ENCODE measurements at places on chromosomes 2 and 18.

DNA sequence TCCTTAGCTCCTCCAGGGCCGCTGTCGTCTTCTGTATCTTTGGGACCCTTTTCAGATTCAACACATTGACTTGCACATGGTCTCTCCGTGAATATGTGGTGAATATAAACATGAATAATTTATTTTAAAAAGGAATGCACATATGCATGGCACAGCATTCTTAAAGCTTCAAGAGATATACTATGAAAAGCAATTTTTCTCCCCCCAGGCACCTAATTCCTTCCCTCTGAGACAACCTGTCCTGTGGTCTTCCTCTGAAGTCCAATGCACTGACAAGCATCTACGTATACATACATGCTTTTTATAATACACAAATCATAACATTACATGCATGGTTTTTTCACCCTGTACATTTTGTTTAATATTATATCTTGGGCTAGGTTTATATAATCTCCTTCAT, 285.1 kb downstream of the MYT1L start:
- no peak for DNase-seq

DNA sequence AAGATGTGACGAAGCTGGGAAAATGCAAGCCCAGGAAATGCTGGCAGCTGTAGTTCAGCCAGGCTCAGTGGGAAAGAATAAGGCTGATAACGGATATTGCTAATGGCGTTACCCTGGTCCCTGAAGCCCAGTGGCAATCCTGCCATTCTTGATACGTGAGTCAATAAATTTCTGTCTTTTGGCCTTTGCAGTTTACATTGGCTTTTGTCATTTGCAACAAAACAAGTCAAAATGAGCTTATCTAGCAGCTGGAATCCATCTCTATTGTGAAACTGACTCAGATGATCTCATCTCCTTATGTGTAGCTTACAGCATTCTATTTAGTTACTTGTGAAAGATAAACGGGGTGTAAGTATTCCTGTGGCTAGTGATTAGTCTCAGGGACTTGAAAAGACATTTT, 43.8 kb downstream of the ARL6IP6 start:
- no peak for DNase-seq

DNA sequence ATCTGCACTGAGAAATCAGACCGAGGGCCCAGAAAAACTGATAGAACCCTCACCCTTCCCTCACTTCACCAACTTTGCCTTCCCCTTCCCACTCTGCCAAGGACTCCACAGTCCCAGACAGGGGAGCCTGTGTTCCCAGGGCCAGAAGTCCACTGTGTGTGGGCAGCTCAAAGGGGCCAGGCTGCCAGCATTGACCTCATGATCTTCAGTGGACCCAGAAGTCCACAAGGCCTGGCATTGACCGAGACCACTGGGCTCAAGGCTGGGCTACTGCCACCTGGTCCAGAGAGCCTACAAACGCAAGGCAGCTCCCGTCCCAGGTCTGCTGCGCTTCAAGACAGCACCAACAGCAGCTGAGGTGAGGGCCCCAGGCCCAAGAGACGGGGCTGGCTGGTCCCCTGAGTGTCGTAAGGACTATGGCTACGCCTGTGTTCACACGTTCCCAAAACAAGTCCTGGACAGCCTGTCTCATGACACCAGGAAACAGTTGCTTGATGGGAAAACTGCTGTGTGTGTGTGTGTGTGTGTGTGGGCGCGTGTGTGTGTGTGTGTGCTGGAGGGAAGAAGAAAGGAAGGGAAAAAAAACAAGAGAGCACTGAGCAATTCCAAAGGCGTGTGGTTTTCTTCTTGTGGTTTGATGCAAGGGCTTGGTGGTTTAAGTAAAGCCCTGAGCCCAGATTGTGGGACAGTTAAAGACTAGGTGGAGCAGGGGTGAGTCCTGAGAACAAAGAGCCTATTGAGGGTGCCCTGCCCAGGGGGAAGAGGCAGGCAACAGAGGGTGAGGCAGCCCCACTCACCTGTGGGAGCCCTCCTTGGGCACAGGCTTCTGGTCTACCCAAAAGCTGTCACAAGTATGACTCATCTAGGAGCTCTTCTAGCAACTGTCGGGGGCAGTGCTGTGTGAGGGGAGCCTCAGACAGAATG, 46.6 kb upstream of the ZBTB7C start:
- DNase-seq = peak; percentile 83

DNA sequence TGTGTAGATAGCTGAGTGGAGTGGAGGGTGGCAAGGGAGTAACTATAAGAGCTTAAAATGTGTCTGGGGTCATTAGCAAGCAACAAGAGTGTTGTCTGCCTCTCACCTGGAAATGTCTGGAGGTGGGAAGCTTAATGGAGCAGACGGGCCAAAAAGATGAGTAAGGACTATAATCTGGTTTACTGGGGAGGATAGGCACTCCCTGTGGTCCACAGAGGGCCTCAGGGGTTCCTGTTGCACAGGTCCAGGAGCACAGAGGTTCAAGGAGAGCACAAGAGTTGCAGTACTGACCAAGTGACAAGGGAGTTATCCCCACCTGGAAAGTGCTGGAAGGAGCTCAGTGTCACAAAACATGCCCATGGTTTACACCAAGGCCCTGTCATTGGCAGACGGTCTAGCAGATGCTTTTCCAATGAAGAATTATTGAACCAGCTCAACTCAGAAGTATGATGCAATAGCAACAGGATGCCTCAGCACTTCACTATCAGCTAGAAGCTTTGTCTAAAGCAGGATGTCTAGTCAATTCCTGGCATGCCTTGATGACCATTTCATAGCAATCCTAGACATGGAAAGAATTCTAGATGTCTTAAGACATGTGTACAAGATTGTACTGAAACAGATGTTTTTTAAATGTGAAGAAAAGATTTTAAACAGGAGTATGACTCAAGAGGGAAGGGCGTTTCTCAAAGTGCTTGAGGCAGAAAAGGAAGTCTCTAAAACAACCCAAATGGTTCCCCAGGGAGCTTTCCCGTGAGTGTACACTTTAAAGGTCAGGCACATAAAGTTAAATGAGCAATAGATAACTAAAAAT, 62.9 kb upstream of the SERPINE2 start:
- no peak for DNase-seq

GRCh38 chr2:16678964-16679363, 13.3 kb upstream of the CYRIA start:
- no peak for DNase-seq

- no peak for DNase-seq
These were observed 150.7 kb upstream of the MGAT5 start for GRCh38 chr2:134103196-134103595.

DNA sequence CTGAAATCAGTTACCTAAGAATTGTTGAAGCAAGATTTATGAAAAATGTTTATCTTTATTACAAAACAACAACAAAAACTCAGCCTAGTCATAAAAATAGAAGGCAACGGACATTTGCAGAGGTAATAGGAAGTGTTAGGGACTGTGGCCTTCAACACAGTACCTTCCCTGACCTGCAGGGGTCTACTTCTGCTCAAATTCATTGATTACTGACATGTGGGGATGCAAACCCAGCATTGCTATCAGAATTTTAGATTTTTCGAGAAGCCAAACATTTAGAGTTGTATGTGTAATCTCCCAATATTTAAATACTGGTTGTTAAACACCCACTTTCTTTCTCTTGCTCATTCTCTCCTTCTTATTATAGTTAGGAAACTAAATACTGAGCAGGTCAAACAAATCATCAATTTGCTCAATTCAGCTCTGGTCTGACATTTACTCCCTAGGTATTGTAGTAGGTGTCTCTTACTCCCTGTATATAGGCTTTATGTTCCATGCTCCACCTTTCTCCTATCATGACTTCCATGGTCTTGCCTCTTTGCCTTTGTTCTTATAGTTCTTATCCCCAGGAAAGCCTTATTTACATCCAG, 198.5 kb downstream of the UBE2E3 start:
- DNase-seq = peak; percentile 27

GRCh38 chr2:6880200-6880733, 2.7 kb downstream of the RSAD2 start:
- no peak for DNase-seq

DNA sequence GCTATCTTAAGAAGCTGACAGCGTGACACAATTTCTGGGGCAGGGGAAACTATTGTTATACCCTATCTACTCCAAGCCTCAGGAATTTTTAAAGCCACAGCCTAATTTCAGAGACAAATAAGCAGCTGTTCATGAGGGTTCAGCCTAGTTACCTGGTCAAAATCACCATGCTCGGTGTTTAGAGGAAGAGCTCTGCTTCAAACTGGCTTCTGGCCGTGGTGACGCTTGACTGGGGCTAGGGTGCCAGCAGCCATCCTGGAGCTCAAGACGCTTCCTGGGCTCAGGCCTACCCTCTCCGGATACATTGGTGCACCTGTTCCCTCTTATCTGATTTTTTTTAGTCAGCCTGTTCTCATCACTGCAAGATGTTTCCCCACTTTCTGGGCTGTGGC, 41.7 kb downstream of the FRZB start:
- DNase-seq = no peak

DNA sequence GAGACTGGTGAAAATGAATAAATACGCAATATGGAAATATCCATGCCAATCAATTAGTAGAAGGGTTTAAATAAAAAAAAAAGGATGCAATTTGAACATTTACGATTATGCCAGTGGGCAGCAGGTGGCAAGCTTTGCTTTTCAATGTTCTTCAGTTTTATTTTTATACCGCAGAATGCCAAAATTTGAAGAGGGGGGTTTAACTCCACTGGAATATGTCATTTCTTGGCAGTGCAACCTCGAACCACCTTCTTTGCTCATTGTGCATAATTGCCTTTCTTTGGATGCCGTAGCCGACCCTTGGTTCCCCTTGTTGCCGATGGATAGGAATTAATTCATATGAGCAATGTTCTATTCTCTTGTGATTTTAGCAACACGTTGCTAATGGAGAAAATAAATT, 88.0 kb downstream of the LTBP1 start:
- no peak for DNase-seq

- no peak for DNase-seq
These were observed 14.5 kb upstream of the ADAM23 start for GRCh38 chr2:206428783-206429182.

DNA sequence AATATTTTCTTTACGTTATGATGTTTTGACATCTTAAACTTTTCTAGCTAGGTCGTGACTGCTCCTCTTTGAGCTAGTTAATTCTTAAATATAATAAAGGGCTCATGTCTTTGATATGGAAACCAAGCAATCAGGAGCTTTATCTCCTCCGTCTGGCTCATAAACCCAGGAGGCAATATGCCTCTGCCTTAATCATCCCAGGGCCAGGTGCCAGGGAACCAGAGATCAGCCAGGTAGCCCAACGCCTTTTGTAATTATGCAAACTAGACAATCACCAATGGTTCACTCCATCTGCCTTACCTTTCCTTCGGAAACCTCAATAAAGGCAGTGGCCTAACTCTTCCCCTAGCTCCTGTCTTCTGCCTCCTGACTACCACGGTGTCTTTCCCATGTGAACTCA, 213.7 kb downstream of the KCNJ3 start:
- no peak for DNase-seq

DNA sequence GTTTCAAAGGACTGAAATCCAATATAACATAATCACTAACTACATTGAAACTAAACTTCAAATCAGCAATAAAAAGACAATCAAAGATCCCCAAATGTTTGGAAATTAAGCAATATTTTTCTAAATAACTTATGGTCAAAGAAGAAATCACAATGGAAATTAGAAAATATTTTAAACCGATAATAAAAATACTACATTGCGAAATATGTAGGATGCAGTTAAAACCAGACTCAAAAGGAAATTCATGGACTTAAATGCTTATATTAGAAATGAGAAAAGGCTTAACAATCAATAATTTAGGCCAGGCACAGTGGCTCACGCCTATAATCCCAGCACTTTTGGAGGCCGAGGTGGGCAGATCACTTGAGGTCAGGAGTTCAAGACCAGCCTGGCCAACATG, 79.0 kb upstream of the HAAO start:
- no peak for DNase-seq

GRCh38 chr2:68403199-68403644, 38.1 kb downstream of the PLEK start:
- DNase-seq = no peak

Data from HCT116 (cell line).